NCI-H1694 treated with DMSO at 0.1 percent for 48 hours (cell line): ENCODE measurements at places on chromosomes 12 and 14.

GRCh38 chr12:119692997-119693396 lies 25.1 kb downstream of the PRKAB1 start:
- DNase-seq = no peak

DNA sequence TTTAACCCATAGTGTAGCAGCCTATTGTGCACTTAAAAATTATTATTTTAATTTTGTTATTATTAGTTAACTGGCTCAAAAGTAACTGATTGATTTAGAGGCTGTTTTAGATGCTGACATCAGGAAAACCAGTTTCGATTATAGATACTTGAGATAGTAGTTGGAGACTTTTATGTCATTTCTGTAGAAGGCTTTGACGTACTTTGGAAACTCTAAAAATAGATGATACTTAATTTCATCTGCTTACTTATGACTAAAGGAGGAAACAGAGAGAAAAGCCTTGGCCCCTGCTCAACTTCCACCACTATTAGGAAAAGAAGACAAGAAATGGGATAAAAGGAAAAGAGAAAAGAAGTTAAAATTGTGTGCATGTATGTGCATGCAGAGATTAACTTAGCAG lies 219.3 kb upstream of the HMGA2 start:
- DNase-seq = no peak

DNA sequence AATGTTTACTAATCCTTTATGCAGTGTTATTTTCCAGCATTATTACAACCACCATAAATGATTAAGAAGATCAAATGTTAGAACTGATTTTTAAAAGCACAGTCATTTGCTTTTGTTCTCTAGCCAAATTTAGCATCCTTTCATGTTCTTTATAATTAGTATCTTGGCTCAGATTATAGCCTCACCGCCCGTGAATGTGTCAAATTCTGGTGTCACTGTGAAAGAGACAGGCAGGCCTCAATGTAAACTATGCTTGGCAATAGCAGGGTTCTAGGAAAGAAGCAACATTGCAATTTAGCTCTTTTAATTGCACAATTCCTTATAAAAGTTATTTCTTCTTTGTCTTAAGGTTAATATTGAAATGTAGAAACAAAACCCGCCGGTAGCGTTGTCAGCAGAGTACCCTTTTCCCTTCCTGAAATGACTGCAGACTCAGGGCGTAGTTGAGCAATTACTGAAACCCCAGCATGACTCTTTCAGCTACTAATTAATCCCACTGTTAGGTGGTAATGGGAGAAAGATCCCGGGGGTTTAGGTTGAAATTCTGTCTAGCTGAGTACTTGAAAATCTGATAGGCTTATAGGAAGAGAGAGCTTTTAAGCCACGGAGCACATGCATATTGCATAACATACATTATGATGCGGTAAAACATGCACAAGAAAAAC lies 1600.5 kb upstream of the SEL1L start:
- no peak for DNase-seq

- no peak for DNase-seq
Observed at GRCh38 chr12:52369211-52369610, 1.9 kb upstream of the KRT85 start.

- DNase-seq = no peak
Observed at GRCh38 chr12:70270108-70270507, 26.9 kb downstream of the CNOT2 start.

DNA sequence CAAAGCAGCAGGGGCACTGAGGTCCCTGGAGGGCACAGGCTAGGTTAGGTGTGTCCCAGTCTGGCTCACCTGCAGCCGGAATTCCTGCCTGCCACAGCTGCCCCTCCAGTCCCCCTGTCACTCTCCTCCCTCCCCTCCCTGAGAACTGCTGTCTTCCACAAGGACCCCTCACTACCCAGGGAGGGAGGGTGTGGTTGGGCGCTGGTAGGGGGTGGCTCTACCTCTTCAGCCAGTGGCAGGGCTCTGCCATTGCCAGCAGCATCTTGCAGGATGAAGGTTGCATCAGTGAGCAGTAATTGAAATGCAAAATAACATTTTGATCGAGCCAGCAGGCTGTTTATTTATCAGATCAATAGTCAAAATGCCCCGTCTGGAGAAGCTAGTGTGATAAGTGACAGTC lies 45.7 kb downstream of the ESRRB start:
- DNase-seq = no peak

DNA sequence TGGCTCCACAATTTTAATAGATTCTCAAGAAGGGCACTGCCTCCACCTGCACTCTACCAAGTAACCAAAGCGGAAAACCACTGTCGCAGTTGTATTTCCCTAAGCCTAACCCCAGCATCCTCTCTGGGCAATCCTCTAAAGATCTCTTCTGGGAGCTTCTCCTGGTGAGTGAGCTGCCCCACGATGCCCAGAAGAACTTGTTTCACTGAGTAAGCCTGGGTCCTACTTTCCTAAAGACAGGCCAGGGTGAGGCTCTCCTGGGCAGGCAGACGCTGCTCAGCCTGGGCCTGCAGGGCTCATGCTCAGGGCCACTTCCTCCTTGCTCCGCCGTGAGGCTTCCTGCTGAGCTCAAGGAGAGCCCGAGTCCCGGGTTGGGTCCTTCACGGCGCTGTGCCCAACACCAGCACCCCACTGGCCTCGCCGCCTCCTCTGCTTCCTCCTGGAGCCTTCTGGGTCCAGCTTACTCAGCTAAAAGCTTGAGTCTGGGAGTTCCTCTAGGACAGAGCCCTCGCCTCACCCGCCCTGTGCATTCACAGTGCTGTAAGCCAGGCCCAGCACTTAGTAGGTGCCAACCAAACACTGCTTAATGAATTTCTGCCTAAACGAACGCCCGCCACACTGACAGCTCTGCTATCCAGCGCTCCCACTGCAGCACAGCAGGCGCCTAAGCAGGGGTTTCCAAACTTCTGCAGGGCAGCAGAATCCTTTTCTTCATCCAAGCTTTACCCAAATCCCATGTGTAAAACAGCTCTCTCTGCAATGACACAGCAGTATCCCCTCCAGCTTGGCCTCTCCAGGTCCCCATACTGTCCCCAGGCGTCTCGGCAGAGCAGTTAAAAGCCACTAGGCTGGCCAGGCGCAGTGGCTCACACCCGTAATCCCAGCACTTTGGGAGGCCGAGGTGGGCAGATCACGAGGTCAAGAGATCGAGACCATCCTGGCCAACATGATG lies 5.7 kb downstream of the RAB35 start:
- DNase-seq = no peak

DNA sequence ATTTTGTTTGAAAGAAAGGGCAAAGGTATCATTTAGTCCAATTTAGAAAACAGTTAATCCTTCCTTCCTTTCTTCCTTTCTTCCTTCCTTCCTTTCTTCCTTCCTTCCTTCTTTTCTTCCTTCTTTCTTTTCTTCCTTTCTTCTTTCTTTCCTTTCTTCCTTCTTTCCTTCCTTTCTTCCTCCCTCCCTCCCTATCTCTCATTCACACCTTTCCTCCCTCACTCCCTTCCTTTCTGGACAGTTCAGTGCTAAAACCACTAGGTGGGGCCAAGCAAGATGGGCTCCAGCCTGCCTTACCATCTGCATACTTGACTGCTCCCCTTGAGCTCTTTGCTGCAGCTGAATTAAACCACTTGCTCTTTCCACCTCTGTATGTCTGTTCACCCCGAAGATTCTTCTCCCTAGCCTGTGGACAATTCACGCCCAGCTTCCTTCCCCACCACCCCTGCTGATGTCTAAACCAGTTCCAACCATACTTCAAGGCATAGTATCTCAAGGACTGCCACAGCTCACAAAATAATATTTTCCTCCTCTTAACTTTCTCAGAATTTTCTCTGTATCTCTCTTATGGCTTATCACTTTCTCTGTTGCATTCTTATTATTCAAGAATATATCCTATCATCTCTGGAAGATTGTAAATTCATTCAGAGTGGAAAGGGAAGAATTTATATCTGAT lies 78.0 kb downstream of the DBX2 start:
- no peak for DNase-seq

GRCh38 chr12:74586251-74586650 lies 48.6 kb downstream of the ATXN7L3B start:
- DNase-seq = no peak

GRCh38 chr14:23299211-23299957 lies 3.3 kb downstream of the PPP1R3E start:
- peak; percentile 63 for DNase-seq

GRCh38 chr14:104318558-104319490 lies 180.4 kb downstream of the KIF26A start:
- no peak for DNase-seq

DNA sequence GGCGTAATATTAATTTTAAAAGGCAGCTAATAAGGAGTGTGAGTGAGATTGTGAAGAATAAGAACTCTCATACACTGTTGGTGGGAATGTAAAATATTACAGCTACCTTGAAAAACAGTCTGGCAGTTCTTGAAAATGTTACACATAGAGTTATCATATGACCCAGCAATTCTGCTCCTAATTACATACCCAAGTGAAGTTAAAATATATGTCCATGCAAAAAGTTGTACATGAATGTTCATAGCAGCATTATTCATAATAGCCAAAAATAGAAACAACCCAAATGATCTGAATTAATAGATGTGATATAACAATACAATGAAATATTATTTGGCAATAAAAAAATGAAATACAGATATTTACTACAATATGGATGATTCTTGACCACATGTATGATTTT lies 68.2 kb downstream of the RASSF8 start:
- no peak for DNase-seq

DNA sequence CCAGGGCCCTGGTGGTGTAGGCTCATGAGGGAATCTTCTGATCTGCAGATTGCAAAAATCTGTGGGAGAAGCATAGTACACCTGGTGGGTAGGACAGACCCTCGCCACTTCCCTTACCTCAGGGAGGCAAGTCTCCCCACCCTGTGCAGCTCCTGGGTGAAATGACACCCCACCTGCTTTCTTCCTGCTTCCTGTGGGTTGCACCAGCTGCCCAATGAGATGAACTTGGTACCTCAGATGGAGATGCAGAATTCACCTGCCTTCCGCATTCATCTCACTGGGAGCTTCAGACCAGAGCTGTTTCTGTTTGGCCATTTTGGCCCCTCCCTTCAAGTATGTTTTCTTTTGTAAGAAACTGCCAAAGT lies 4.7 kb downstream of the CLEC2D start:
- DNase-seq = no peak

DNA sequence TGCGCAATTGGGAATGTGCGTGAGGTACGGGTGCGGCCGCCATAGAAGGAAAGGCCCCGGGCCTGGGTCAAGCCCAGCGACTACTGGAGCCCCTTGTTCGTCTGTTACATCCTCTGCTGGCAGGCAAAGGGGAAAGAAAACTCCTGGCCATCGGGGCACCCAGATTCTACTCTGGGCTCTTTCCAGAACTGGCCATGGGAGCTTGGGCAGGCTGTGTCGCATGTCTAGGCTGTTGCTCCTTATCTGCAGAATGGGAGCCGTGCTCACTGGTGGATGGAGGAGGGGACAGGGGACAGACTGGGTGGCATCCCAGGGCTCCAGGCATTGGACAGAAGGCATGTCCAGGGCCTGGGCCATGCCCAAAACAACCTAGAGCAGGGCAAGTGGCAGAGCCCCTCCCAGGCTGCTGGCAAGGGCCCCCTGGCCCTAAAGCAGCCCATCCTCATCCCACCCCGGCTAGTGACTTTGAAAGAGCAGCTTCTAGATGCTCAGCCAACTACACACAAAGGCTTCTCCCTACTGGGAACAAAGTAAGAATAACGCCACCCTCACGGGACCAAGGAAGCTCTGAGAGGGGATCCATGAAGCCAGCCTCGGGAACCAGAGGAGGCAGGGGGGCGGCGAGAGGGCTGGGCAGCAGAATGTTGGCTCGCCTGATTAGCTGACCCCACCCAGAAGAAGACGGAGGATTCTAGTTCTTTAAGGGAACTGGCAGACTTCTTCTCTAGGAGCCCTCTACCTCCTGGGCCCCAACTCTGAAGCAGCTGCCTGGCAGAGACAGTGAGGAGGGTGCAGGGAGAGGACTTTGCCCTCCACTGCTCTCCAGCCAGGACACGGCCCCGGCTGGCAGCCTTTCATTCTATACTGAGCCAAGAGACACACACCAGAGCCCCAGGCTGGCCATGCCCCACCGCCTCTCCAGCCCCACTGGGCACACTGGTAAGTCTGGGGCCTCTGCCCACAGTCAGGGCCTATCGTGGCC lies 96.8 kb downstream of the SINHCAF start:
- DNase-seq = no peak

- DNase-seq = no peak
Observed at GRCh38 chr12:49288412-49288853, 6.5 kb upstream of the PRPH start.

- no peak for DNase-seq
Observed at GRCh38 chr14:64438181-64438841, 27.0 kb upstream of the AKAP5 start.

GRCh38 chr14:101182476-101182875 lies 279.0 kb upstream of the RTL1 start:
- no peak for DNase-seq

DNA sequence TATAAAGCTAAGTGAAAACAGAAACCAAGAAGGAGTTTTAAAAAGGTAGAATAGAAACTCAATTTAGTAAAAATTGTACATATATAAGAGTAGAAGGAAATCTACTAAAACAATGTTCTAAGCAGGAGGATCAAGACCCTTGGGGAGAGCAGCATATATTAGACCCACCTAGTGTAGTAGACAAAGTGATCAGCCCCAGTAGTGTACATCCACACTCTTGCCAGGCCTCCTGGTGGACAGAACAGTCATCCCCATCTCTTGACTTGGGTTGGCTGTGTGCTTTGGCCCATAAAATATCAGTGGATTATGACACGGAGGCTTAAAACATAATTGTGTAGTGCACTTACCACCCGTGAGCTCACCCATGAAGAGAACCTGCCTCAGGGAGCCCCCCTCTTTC lies 10.9 kb upstream of the OTUB2 start:
- DNase-seq = no peak

DNA sequence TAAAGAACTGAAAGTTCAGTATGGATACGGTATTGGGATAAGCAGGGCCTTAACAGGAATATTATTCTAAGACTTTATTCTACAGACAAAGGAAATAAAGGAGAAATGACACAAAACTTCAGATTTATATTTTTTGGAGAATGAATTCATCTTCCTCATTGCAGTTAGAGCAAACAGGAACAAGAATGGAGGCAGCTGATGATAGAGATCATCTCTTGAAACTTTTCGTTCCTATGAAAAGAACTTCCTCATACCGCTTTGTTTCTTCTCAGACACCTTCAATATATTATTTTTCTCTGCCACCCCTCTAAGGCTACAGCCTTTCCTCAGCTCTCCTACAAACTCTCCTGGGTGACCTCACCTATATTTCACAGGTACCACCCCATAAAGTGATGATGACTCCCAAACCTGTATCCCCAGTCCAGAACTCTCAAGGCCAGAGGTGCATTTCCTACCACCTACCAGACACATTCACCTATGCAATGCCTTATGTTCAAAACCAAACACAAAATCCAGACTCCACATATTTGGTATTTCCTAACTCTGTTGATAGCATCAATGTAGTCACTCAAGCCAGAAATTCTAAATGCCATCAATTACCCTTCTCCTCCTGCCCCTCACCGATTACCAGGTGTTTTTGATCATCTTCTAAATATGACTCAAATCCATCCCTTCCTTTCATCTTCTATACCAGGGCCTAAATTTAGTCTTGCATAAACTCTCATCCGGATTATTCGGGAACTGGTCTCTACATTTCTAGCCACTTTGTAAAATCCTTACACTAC lies 7.4 kb downstream of the MAP4K5 start:
- DNase-seq = no peak
